ENCODE measurements at places on chromosomes 11 and 22.

DNA sequence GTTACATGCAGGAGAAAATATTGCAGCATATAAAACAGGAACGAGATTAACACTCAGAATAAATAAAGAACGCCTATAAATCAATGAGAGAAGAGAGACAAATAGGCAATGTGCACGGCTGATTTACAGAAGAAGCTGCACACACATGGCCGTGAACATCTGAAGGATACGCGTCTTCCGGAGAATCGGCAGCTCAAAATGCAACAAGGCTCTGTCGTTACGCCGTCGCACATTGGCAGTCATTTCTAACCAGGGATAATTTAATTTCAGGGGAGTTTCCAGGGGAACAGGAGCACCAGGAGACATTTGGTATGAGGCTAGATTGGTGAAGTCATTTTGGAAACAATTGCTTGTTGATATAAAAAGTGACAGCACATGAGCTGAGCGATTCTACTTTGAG is 745.2 kb downstream of the BRD1 start:
- no peak for DNase-seq

DNA sequence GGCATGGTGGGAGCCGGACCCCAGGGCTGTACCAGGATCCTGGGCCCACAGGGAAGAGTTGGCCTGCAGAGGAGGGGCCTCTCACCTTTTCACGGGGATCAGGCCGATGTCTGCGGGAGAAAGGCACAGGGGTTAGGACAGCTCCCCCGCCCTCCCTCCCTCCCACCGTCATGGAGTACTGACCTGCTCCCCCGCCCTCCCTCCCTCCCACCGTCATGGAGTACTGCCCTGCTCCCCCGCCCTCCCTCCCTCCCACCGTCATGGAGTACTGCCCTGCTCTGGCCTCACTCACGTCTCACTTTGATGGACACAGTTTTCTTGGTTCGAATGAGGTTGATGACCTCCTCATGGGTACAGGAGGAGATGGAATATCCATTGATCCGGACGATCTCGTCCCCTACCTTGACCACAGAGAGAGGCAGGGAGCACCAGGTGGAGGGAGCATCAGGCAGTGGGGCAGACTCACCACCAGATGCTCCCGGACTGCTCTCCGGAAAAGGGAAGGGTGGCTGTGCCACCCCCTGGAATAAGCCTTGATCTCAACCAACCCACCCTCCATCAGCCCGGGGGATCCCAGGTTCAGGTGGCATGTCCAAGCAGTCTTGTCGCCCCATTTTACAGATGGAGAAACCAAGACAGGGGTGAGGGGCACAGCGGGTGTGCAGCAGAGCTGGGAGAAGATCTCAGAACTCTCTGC is 17.1 kb downstream of the USH1C start:
- no peak for DNase-seq

DNA sequence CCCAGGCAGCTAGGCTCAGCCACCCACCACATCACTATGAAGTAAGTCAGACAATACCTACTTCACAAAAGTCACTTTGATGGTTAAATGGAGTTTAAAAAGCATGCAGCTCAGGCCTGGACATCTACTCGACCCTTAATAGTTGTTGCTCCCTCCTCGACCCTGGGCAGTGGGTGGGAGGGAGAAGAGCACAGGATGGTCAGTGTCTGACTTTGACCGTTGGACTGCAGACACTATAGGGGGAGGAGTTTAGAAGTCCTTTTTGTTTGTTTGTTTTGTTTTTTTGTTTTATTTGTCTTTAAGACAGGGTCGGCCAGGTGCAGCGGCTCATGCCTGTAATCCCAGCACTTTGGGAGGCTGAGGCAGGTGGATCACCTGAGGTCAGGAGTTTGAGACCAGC is 38.6 kb upstream of the XBP1 start:
- no peak for DNase-seq

- DNase-seq, result no peak
Observed at GRCh38 chr11:9089061-9089460, 2.3 kb downstream of the SCUBE2 start.

GRCh38 chr11:69475141-69475865 is 6.2 kb upstream of the LINC01488 start:
- no peak for DNase-seq

DNA sequence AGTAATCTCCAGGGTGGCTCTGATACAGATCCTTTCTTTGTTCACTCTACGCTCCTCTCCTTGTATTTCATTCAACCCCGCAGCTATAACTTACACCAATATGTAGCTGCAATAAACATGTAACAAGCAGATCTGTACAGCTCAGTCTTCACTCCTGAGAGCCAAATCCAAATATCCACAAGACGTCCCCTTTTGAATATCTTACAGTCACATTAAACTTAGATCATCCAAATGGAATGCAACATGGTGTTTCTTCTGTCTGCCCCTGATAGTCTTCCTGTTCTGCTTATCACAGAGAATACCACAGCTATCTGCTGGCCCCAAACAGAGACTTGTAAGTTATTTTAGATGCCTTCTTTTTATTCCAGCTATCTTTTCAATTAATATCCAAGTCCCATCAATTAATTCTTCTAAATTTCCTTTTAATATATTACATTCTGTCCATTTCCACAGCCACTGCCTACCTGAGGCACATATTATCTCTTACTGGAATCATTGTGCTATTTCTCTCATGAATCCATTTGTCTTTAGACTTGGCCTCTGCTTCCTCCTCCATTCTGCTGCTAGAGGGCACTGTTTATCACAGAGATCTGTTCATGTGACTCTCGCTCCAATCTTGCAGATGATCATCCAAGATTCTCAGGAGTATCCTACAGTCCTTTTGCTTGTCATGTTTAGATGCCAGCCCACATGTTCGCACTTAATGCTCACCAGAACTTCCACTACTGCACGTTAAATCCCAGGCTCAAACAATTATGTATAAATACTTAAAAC is 908.6 kb downstream of the NTM start:
- DNase-seq, result no peak

Measured in activated CD4-positive, alpha-beta T cell treated with anti-CD3 and anti-CD28 coated beads for 24 hours (primary cell).